ENCODE measurements at places on chromosomes 2 and 18.

GRCh38 chr18:78781601-78781960 lies 198.0 kb upstream of the SALL3 start:
- no peak for DNase-seq

DNA sequence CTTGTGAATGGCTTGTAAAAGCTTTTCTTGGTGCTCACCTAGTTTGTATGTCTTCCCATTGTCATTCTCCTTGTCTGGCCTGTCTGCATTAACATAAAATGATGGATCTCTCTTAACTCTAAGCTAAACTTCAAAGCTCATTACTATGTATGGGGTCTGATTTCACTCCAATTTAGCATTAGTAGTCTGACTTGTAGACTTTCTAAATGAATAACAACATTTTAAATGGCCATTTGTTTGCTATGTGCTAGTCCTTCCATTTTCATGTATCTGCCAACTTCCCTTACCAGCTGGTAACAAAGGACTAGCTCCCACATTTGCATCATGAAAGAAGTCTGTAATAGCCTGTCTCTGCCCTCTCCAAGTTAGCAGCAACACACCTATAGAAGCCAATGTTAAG lies 324.2 kb upstream of the RGPD4 start:
- DNase-seq: no peak

- DNase-seq: no peak
Measured at GRCh38 chr2:55441280-55441892, 21.7 kb upstream of the CCDC88A start.

GRCh38 chr2:233413559-233414272 lies 59.4 kb downstream of the DGKD start:
- peak; percentile 57 for DNase-seq

GRCh38 chr2:120134263-120134662 lies 88.9 kb downstream of the TMEM185B start:
- DNase-seq: no peak

GRCh38 chr2:7378591-7378990 lies 461.4 kb downstream of the RNF144A start:
- no peak for DNase-seq

- DNase-seq: no peak
Measured at GRCh38 chr18:59725142-59725541, 27.9 kb upstream of the CCBE1 start.

GRCh38 chr2:66815886-66816285 lies 381.0 kb downstream of the MEIS1 start:
- no peak for DNase-seq

DNA sequence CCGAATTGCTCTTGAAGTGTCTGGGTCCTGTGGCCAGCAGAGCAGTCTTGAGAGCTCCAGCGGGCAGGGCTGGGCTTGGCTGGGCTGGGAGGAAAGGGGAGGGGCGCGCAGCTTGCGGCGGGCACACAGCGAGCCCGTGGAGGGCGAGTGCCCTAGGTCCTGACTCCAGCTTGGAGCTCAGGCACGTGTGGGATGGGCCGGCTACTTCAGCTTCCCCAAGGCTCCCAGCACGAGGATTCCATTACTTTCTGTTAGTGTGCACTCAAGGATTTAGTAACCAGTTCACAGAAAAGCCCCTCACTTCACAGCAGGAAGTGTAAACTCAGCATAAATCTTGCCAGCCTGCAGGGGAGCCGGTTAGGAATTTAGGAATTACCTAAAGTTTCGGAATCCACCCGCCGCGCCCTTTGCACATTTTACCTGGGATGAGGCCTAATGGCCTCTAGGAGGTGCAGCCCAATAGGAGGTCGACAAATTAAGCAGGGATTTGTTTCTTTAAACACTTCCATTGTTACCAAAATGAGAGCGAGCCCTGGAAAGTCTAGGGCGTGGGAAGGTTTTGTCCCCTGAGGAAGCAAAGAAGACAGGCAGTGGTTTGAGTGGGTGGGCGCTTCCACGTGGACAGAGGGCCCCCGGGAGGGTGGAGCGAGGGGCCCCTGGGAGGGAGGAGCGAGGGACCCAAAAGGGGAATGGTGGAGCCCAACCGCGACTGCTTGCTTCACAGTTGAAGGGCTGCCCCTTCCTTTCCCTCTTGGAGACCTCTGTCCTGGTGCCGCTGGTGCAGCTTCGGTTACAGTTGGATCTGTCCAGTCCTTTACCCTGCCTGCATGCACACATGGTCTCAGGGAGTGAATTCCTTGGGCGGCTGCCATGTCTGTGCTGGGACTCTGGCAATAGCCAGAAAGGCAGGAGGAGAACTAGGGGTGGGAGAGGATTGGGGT lies 93.3 kb downstream of the CTAGE1 start:
- no peak for DNase-seq

- DNase-seq: no peak
Measured at GRCh38 chr2:128783896-128784295, 465.2 kb upstream of the HS6ST1 start.

GRCh38 chr18:31101183-31102024 lies 817 bp downstream of the DSC2 start:
- DNase-seq: no peak

DNA sequence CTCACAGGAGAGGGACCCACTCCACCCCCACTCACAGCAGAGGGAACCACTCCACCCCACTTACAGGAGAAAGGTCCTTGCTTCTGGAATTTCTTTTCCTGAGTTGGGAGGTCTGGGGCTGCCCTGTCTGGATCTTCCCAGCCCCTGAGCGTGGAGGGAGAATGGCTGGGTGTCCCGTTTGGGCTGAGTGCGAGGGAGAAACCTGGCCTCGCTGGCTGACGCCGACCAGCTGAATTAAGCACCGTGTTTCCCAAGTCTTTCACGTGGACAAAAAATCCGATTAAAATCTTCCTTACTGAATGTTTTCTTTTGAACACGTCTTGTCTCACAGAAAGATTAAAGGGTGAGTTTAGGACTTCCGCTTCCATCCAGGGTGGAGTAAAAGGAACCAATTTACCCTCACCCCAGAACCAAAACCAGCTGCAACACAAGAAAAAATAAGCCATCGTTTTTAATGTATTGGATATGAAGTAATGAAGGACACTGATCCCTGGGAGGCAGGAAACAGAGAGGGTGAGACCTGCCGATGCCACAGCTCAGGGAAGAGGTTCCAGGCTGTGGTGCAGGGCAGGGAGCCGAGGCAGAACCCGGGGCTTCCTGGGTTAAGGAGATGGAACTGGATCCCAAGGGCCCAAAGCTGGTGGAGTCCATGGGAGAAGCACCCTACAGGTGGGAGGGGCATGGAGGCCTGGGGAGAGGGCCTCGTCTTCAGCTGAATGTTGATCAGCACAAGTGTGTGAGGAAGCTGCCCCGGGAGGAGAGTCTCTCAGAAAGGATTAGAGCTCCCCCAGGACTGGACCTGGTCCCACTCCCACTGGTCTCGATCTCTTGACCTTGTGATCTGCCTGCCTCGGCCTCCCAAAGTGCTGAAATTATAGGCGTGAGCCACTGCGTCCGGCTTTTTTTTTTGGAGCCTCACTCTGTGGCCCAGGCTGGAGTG lies 60.3 kb downstream of the RTP5 start:
- DNase-seq: no peak

DNA sequence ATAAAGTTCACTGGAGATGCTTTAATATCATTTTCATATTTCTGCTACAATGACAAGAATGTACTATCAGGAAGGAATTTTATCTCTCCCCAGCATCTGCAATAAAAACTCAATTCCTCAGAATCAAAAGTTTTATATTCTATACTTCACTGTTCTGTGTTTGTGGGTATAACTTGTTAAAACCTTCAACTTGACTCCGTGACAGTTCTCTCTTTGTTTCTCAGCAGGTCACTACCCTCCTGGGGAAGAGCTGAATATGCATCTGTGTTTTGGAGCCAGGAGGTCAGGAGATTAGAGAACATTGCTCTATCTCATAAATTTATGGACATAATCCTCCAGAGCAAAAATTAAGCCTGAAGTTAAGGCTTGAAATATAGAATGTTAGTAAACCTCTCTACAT lies 411.4 kb downstream of the TRIB2 start:
- DNase-seq: no peak

DNA sequence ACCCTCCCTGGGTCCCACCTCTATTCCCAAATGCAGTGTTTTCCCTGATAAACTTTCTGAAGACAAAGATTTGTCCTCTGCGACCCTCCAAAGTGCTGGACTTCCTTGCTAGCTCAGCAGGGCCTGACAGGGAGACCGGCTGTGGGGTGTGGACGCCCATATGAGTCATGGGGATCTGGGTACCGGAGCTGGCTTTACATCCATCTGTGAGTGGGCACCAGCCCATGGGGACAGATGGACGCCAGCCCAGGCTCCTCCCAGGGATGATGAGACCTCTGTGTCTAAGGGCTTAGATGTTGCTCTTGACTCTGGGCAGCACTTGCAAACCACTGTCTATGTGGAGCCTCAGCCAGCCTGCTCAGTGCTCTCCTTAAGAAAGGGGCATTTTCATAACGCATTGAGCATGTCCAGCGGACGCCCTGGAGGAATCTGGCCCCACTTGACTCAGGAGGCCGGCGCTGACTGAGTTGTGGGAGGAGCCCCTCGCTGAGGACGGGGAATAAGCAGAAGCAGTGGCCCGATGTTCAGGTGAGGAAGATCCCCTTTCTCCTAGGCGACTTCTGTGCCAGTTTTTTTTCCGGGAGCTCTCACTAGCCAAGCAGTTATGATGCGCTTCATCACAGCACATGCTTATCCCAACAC lies 229.4 kb upstream of the MYT1L start:
- no peak for DNase-seq

GRCh38 chr2:118274841-118275510 lies 186.7 kb downstream of the INSIG2 start:
- no peak for DNase-seq

- DNase-seq: no peak
Measured at GRCh38 chr2:74740395-74740740, 86.3 kb downstream of the SEMA4F start.

DNA sequence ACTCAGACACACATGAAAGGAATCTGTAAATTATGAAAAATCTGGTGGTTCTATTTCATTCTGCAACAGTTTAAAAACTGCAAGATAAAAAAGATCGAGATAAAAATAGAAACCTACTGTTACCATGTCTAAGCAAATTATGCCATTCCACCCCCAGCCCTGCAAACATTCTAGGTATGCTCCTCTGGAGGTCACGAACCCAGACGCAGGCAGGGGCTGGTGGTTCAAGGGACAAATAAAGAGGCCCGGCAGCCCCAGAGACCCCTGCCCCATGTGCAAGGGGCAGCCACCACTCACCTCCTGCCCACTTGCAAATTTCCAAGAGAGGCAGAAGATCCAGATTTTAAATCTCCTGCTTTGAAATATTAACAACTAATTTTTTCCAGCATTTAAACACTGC lies 210.5 kb downstream of the ANAPC1 start:
- no peak for DNase-seq

- DNase-seq: no peak
Measured at GRCh38 chr18:52544086-52544485, 204.1 kb downstream of the DCC start.

GRCh38 chr2:75528221-75528977 lies 32.3 kb downstream of the EVA1A start:
- no peak for DNase-seq

All from stimulated activated CD8-positive, alpha-beta memory T cell treated with anti-CD3 and anti-CD28 coated beads, Interleukin-4, amount 100 ng/mL, for 24 hours (primary cell).